ENCODE measurements at places on chromosomes 5 and 9. TPM values are rescaled to one million over a fixed set of nuclear protein-coding genes. Genes with fewer than 3 reads are reported as not detected.

Gene RXFP3
- 0.15 TPM for total RNA-seq

- DNase-seq, result no peak
Observed at GRCh38 chr5:90231688-90232087, 177.9 kb downstream of the CETN3 start.

DNA sequence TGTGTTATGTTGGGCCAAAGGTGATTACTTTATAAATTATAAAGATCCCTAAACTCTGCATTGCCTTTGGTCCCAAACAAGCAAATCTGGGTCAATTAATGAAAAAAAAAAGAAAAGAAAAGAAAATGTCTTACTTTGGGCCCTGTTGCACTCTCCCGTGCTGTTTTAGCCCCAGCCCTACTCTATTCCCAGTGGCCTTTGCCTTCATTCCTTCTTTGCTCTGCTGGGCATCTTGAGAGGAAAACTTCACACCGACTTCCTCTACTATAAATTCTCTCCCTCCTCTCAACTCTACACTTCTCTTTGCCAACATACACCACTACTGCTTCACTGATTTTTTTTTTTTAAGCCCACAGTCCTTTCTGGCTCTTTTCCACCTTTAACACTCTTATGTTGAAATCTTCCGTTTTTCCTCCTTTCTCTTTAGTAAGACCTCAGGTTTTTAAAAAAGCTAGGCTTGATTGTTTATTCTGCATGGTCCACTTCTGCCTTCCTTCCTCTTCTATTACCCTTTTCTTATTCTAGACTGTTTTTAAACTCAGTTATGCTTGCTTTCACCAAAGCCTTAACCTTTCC lies 4.5 kb upstream of the MSMP start:
- DNase-seq, result no peak

GRCh38 chr5:4206127-4206526 lies 610.5 kb downstream of the IRX1 start:
- no peak for DNase-seq

GRCh38 chr5:176817841-176818377 lies 7.5 kb downstream of the UNC5A start:
- DNase-seq, result no peak

DNA sequence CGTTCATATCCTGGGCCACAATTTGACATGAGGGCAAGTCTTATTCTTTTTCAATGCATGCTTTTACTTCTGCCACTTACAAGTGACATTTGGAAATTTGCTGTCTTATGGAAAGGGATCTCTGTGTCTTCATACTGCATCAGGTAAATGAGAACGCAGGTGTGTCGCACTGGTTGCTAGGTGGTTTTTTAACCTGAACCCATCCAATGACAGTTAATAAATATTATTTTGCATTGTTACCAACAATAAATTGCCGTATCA lies 1.1 kb downstream of the ADAMTS16 start:
- DNase-seq, result no peak

Gene TMEM215
- total RNA-seq, result 0.67 TPM

- DNase-seq, result no peak
Observed at GRCh38 chr9:106860721-106861639, 2.0 kb upstream of the ZNF462 start.

DNA sequence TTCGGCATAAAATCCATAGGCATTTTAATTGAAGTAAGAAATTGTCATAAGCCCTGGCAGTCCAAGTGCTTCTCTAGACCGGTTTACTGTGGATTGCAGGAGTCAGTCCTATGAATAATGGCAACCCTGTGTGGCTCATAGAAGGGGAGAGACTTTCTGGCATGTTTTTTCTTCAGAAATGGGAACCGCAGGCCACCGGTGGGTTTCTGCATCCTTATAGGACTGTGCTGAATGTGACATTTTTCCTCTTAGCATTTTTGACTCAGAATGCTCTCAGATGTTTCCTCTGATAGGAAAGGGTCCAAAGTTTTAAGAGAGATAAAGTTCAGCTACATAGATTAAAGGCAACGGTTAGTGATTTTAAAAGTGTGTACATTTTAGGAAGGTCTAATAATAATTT lies 6.3 kb downstream of the DAPK1 start:
- DNase-seq, result no peak

- DNase-seq, result no peak
Observed at GRCh38 chr5:132467287-132467984, 23.1 kb downstream of the IRF1 start.

- DNase-seq, result no peak
Observed at GRCh38 chr9:127714020-127714750, 1.3 kb downstream of the PTRH1 start.

DNA sequence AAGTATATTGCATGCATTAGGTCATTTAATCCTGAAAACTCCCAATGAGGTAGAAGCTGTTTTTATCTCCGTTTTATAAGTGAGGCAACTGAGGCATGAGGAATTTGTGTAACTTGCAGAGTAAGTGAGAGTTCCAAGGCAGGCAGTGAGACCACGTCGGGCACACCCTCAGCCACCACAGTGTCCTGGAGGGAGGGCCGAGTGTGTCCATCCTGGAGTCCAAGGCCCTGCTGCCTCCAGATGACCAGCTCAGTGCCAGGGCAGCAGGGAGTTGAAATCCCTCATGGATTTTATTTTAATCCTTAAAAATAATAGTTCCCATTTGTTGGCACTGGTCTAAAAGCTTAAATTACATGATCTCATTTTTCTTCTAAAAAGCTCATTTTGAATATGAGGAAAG lies 104.6 kb upstream of the SMIM23 start:
- DNase-seq, result no peak

Gene HTR1A
- total RNA-seq, result 3.8 TPM

GRCh38 chr9:29060041-29060440 lies 1486.8 kb upstream of the C9orf72 start:
- DNase-seq, result no peak

GRCh38 chr9:124218438-124218982 lies 39.2 kb upstream of the NEK6 start:
- no peak for DNase-seq

Gene SLC22A4
- total RNA-seq, result 0.60 TPM

All from H1 (cell line).